ENCODE measurements at places on chromosomes 2 and 18.

- DNase-seq: no peak
Observed at GRCh38 chr2:223082706-223083105, 30.7 kb downstream of the KCNE4 start.

- no peak for DNase-seq
Observed at GRCh38 chr2:215363039-215363438, 51.2 kb downstream of the ATIC start.

- DNase-seq: no peak
Observed at GRCh38 chr2:16644221-16644925, 21.3 kb downstream of the CYRIA start.

- DNase-seq: no peak
Observed at GRCh38 chr2:238488347-238488826, 61.7 kb downstream of the ASB1 start.

- no peak for DNase-seq
Observed at GRCh38 chr2:97699765-97700444, 13.5 kb upstream of the ZAP70 start.

All from stimulated activated CD4-positive, alpha-beta T cell treated with anti-CD3 and anti-CD28 coated beads, Interleukin-1b, Interleukin-23, amount 100 ng/mL, for 1 hour (primary cell).